ENCODE measurements at places on chromosomes 7 and 10.
A peak's percentile ranks its signal among the peaks of the same experiment; 100 is the strongest.

DNA sequence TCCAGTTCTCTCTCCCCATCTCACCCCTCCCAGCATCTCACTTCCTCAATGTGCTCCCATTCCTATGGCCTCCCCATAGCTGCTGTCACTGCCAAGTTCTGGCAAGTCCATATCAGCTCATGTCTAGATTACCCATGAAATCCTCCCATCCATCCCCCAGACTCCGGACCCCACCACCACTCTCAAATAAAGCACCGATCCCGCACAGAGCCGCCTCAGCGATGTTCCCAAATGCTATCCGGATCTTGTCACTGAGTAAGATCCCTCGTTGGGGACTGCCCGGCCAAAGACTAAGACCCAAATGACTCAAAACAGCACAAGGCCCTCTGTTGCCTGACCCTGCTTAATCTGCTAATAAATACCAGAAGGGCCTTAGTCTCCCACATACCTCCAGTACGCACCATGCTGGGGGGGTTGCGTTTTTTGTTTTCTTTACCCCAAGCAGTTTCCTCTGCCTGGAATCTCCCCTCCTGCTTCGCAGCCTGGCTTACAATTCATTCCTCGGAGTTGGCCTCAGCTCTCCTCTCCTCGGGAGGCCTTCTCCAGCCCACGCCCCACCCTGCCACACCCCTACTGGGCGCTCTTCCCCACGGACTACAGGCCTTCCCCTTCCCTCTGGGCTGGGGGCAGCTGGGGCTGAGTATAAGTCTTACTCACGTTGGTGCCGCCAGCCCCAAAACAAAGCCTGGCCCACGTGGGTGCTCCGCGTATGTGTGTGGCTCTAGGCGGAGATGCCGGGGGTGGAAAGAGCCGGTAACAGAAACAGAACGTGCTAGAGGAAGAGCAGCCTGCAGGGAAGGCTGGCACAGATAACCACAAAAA, 1.8 kb upstream of the DUSP5 start:
- DNase-seq: peak; percentile 86

GRCh38 chr10:116490028-116490662, 55.6 kb upstream of the PNLIP start:
- no peak for DNase-seq

- no peak for DNase-seq
These were observed 573 bp upstream of the IDI1 start for GRCh38 chr10:1049425-1049958.

- no peak for DNase-seq
These were observed 24.4 kb upstream of the PITRM1 start for GRCh38 chr10:3196958-3197347.

GRCh38 chr10:17644485-17644943, 563 bp downstream of the STAM start:
- peak; percentile 12 for DNase-seq

Data from brain pericyte (primary cell).